ENCODE measurements at places on chromosomes 1 and 21.

DNA sequence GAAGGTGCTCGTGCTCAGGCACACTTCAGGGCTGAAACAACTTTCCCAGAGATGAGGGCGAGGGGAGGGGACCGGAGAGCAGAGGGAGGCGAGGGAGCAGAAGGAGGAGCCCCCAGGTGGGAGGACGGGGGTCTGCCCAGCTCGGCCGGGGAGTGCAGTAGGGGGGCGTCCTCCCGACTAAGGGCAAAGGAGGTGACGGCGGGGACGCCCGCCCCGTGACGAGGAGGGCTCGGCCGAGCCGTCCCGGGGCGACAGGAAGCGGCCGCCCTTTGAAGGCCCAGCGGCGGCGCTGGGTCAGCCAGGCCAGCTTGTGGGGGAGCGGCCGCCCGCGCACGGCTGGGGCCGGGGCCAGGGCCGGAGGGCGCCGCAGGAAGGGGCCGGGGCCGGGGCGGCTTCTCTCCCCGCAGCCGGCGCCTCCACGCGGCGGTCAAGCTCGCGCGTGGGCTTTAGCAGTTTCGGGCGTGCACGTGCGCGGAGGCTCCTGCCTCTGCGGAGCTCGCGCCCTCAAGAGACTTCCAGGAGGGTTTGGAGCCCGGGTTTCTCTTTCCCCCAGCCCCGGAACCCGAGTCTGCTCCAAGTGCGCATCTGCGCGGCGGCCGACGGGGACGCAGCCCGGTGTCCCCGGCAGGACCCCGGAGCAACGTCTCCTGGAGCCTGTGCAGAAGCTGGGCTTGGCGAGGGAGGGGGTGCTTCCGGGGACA is 100.8 kb upstream of the SLC45A1 start:
- DNase-seq: no peak

- DNase-seq: no peak
Observed at GRCh38 chr1:164240081-164240480, 318.9 kb upstream of the PBX1 start.

DNA sequence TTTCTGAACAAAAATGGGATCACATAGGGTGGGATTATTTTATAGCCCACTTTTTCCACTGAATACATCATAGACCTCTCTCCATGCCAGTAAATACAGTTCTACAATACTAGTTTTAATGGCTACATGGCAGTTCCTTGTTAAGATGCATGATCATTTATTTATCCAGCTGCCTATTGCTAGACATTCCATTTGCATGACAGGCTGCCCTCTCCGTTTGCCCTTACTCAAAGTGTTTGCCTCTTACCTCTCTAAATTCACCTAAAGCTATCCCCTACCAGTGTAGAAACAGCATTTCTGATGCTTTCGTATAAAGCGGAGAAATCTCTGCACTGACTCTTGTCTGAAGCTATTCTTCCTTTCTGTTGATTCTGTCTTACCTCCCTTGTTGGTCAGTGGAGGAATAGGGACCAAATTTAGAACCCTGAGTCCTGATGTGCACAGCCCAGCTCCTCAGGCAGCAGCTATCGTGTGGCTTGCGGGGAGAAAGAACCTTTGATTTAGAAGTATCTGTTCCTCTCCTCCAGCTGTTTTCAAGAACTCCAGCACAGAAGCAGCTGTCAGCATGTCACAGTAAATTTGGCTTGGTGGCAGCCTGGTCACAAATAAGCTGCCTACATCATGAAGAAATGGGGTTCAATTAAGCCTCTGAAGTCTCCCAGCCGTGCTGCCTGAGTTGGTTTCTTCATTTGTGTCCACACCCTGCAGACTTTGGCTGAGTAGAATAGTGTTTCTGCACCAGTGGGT is 337.3 kb downstream of the PRDM2 start:
- DNase-seq: no peak

DNA sequence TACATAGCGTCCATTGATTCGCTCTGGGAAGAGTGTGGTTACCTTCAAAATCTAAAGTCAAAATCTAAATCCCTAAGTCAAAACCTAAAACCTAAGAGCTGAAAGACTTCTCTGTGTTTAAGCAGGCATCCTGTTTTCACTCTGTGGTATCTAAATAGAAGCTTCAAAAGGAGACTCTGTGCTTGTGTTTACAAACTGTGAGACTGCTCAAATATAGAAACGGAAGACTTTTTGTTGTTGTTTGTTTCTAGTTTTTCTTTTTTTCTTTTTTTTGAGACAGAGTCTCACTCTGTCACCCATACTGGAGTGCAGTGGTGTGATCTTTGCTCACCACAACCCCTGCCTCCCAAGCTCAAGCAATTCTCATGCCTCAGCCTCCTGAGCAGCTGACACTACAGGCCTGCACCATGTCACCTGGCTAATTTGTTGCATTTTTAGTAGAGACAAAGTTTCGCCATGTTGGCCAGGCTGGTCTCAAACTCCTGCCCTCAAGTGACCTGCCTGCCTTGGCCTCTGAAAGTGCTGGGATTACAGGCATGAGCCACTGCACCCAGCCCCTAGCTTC is 425.9 kb downstream of the SMYD3 start:
- DNase-seq: no peak
